ENCODE measurements at places on chromosomes 7 and 10. TPM values are rescaled to one million over a fixed set of nuclear protein-coding genes. Genes with fewer than 3 reads are reported as not detected.

The HTR5A gene
- 0.14 TPM for polyA plus RNA-seq

The H2BK1 gene
- not detected for polyA plus RNA-seq

The METTL2B gene
- 45.5 TPM for polyA plus RNA-seq

The PON3 gene
- not detected for polyA plus RNA-seq

The KIAA1217 gene
- polyA plus RNA-seq = 0.20 TPM

All from neural cell (in vitro differentiated cells).